ENCODE measurements at places on chromosomes 16 and 17. TPM values are rescaled to one million over a fixed set of nuclear protein-coding genes. Genes with fewer than 3 reads are reported as not detected.
A peak's percentile ranks its signal among the peaks of the same experiment; 100 is the strongest.

DNA sequence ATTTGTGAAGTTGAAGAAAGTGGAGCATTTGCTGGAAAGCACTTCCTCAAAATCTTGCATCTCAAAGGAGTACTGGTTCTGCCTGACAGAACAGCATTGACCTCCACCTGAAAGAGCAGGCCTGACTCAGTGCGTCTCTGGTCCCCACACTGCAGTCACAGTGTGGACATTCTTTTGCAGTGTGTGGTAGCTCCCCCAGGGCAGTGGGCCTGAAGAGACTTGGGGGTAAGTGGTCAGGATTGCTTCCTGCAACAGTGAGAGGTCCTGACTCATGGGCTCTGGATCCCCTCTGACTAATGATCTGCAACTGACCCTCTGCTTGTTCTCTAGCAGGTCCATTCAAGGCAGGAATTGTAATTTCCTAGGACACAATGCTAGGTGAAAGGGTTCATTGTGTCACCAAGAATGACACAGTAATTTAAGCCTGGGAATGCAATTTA is 204.9 kb upstream of the KCNJ16 start:
- DNase-seq: peak; percentile 90

DNA sequence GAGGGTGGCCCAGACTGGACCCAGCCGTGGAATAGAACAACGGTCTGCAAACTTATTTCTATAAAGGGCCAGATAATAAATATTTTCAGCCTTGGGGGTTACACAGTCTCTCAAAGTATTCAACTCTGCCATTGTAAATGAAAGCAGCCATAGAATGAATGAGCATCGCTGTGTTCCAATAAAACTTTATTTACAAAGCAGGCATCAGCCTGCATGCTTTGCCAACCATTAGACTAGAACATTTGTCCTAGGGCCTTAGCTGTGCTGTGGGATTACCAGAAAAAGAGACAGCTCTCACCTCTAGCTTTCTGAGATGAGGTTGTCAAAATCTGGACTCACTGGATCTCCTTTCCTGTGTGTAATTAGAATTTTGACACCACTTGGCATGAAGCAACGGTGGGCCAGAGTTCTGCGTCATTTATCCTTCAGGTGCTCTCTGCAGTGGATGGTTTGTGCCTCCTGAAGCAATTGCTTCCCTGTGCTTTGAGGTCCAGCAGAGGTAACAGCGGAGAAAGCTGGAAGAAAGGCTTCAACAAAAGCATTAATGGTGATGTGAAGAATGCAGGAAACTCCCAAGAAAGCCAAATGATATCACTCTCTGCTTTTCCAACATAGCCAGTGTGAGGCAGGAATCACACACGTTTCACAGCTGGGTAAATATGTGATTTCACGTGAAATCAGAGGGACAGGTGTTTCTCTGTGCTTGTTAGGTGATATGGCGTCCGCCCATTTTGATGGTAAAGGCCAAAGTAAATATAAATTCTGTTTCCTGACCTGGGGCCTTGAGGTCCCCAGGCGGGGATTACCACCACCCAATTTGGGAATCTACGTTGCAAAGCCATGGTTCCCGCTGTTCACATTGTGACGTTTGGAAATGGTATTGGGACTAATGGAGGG is 148.4 kb downstream of the PITPNC1 start:
- no peak for DNase-seq

DGKE gene
- 3.3 TPM for total RNA-seq

PLXDC1 gene
- not detected for total RNA-seq

ZG16 gene
- total RNA-seq: not detected

GRCh38 chr16:83212301-83212841 is 585.6 kb downstream of the CDH13 start:
- DNase-seq: no peak

GRCh38 chr16:72113616-72113945 is 19.9 kb downstream of the DHX38 start:
- DNase-seq: no peak

DNA sequence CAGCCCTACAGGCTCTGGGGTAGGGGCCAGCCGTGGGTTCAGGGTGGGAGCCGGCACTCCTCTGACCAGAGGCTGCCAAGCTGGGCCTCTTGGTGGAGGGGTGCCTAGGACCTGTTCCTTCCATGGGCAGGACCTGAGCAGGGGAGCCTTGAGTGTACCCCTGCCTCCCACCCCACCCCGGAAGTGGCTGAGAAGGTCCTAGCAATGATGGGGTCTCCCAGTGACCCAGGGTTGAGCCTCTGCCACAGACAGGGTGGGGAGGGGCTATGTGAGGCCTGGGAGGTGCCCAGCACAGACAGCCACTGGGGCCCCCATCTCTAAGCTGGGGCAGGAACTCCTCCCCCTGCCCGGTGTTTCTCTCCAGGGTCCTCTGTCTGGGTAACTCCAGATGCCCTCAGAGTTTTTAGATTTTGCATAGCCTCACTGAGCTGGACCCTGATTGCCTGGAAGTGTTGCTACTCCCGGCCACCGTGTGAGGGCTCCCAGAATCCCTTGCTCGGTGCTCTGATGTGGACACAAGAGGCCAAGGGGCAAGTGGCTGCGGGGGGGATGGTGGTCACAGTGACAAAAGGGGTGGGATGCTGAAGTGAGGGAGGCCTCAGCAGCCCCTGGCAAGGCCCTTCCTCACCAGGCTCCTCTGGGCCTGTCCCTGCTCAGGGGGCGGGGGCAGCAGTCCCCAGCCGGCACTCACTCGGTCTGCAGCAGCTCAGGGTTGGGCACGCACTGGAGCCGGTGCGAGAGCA is 6.4 kb upstream of the MTSS2 start:
- no peak for DNase-seq

- DNase-seq: no peak
Measured at GRCh38 chr17:3602499-3602898, 6.7 kb downstream of the TRPV1 start.

PITPNC1 gene
- 11.3 TPM for total RNA-seq

DNA sequence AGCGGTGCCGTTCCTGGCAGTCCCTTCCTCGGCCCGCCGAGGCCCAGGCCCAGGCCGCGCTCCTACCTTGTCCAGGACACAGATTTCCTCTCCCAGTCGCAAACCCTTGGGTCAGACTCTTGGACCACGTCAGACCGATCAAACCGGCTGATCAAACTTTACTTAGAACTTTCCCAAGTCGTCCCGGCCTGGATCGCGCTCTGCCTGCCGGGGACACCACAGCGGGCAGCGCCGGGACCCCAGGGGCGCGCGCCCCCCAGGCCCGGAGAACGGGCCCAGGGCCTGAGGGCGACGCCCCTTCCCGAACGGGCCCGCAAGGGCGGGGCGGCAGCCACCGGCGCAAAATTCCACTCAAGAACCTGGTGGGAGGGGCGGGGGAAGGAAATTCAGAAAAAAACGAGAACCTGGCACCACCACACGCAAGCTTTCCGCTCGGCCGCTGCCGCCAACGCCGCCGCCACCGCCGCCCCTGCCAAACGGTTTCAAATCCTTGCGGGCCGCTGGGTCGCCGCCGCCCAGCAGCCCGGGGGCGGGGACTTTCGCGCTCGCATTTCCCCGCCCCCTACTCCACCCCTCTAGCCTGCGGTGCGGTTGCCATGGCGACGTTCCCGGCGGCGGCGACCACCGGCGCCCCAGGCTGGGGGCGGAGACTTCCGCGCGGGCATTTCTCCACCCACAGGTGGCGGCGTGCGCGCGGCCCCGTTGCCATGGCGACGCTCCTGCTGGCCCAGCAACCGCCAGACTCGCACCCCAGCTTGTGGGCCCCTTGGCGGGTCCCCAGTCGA is at the start of gene CEP112:
CEP112 (minus strand) TSS at position 541 of the 785 bp plus-strand sequence.
- no peak for DNase-seq

- DNase-seq: no peak
Measured at GRCh38 chr17:68591583-68591982, 9.6 kb downstream of the FAM20A start.

DNA sequence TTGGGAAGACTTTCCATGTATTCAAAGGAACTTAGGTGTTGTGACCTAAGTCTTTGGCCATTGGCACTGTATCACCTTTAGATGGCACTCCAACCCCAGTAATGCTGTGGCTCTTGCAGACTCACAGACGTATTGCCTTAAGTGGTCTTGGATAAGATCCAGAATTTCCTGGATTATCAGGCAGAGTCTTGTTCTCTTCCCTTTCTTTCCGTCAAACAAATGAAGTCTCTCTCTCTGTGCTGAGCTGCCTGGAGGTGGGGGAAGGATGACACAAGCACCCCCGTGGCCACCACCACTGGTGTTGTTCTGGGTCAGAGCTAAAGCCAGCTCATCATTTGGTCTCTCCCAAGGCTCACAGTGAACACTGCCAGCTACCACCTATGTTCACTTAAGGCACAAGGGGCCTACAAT is 789.9 kb upstream of the KIF2B start:
- DNase-seq: peak; percentile 56

DNA sequence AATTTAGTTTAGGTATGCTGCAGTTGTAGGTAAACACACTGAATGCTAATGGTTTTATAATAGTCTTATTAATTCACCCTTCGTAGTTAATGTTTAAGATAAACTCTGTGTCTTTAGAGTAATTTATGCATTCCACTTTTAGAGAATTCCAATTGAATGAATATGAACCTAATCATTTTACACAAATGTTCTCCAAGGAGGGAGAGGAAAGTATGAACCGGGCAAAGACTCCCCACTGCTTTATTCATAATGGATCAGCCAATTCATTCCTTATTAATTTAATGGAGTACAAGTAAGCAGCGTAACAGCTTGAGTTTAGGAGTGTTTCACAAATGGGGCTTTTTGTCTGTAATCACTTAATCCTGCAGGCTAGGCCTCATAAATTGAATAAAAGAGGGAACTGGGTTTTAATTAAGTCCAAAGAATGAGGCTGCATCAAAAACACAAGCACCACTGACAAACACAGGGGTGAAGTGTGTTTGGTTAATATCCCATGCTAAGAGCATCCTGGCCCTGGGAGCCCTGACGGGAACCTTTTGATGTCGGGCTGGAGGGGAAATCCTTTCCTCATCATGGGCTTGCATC is 375.7 kb upstream of the DYNLRB2 start:
- no peak for DNase-seq

DNA sequence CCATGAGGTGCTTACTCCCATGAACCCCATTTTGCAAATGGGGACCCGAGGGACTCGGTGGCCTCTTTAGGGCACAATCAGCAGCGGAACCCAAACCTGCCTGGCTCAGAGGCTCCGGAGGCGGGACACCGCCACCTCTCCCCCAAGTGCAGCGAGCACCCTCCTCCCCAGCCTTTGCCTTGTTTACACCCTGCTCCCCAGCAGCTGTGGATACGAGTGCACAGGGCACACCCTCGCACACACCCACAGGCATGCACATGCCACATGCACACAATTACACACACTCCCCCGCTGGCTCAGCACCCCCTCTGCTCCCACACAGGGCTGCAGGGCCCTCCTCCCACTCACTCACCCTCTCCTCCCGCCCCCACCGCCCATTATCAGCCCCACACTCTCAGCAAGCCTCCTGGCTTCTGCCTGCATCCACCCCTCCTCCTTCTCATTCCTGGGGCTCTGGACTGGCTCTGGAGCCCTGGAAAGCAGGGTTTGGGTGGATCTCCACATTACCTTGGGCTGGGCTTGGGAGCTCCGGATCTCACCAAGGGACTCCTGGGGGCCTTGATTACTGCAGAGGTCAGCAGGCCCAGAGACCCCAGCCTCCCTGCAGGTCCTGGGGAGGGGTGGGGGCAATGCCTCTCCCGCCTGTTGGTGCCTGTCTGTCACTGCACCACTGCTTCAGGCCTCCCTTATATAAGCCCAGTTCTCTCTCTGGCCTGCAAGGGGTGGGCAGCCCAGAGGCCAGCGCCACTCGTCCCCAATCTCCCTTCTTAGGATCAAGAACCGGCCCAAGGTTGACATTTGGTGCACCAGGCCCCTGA is 6.4 kb downstream of the PDK2 start:
- no peak for DNase-seq

- no peak for DNase-seq
Measured at GRCh38 chr17:56742601-56743000, 91.1 kb downstream of the C17orf67 start.

DNA sequence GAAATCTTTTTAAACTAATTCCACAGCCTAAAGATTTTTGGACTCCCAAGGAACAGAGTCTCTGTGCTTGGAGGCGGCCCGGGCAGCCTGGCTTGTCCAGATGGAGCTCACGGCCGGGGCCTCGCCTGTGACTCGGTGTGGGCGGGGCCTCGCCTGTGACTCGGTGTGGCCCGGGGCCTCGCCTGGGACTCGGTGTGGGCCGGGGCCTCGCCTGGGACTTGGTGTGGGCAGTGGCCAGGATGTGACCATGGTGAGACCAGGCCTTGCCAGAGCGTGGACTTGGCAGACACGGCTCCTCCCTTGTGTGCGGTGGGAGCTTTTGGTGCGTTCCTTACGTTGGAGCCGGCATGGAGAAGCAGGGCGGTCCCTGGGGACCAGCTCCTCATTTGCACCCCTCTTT is 92.3 kb downstream of the METRNL start:
- DNase-seq: no peak

DNA sequence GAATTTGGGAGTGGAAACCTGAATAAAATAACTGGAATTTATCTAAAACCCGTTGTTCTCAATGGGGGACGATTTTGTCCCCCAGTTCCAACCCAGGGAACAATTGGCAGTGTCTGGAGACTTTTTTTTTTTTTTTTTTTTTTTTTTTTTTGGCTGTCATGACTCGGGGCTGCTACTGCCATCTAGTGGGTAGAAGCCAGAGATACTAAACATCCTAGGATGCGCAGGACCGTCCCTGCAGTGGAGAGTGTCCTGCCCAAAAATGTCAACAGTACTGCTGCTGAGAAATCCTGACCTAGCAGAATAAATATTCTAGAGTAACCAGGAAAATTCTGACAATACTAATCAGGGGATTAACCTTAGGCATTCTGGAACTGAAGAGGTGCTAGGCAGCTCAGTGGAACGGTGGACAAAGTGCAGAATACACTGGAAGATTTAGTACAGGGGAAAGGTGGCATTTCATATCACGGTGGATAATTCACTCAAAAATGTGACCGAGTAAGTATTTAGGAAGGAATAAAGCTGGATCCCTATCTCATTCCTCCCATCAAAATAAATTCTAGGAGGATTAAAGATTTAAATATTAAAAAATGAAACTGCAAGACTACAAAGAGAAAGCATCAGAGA is 107.6 kb downstream of the SPECC1 start:
- no peak for DNase-seq

DNA sequence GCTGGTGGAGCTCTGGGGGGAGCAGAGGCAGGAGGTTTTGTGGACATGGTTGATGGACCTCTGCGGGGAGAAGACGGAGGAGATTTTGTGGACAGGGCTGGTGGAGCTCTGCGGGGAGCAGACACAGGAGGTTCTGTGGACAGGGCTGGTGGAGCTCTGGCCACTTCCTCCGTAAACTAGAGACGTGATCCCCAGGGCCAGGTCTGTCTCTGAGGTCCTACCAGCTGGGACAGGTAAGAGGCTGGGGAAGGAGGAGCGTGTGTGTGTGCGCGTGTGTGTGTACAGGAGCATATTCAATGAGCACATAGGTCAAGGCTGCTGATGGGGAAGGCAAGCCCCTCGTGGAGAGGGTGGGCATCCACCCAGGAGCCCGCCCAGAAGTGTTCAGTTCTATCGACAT is 20.6 kb downstream of the RPH3AL start:
- no peak for DNase-seq

GRCh38 chr16:84735849-84736586 is 36.2 kb downstream of the USP10 start:
- no peak for DNase-seq

DNA sequence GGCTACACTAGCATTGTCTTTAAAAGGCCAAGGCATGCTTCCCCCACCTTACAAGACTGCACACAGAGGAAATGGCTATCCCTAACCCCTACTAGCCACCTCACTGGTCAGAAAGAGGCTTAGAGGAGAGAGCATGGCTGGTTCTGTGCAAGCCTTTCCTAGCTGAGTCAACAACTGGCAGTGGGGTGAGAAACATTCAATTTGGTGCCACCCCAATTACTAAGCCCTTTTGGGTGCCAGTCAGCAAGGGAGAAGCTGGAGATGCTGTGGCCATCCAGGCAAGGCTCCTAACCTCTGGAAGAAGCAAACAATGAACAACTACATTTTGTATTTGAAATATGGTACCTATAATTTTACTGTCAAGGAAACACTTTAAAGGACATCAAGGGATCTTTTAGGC is 4.7 kb upstream of the KAT7 start:
- DNase-seq: no peak

Measured in epithelial cell of proximal tubule (primary cell).